ENCODE measurements at places on chromosomes 11 and 22.

DNA sequence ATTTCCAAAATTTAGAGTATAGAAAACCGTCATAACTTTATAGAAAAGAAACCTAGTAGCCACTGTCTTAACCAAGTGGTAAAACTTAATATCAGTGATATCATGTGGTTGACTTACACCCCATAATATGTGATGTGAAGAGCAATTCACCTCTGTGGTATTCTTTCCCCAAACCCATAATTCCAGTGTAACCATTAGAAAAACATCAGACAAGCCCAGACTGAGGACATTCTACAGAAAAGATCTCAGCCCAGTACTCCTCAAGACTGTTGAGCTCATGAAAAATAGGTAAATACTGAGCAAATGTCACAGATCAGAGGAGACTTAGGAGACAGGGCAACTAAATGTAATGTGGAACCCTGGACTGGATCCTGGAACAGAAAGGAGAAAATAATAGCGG, 134.6 kb downstream of the PGR start:
- DNase-seq = no peak

- no peak for DNase-seq
Measured at GRCh38 chr11:46504817-46505613, 88.8 kb downstream of the AMBRA1 start.

DNA sequence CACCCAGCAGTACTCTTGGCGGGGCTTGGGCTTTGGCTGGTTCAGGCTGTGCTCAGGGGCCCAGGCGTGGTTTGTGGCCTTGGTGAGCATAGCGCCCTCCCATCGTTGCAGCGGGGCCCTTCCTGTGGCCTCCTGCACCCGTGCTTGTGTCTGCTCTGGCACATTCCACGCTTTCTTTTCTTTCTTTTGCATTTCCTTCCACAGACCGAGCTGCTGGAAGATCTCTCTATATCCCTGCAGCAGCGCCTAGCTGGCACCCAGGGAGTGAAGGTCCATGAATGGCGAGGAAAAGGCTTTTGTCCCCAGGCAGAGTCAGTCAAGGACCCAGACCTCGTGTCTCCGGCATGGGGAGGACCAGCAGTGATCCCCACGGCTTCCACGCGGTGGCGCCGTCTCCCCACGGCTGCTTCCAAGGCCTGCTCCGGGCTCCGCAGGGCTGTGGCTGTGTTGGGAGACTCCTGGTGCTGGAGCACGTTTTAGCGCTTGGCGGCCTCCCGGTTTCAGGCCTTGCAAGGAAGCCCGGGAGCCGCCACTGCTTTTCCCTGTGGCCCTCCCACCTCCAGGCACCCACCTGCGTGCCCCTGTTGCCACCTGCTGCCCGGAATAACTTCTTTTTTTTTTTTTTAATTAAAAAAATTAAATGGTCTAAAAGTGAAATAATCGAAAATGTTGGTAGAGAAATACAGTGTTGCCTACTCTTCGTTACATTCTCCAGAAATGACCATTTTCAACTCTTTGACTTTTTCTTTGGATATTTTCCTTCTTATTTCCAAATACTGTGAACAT, 28.5 kb downstream of the GLB1L2 start:
- DNase-seq = peak; percentile 94

DNA sequence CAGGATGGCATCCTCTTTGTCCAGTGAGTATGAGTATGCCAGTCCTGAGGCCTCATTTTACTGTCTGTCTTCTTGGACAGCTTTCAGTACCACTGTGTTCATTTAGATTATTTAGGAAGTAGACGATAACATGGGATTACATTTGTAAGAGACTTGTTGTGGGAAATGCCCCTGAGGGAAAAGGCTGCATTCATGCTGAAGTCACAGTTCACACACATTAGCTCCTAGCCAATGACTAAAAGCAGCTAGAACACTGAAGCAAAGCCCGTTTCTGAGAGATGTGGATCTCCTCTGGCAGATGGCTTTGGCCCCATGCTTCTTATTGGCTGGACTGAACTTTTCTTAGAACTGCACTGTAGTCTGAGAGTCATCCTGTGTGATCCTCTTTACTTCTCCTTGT, 242.4 kb downstream of the FAM76B start:
- DNase-seq = no peak

- no peak for DNase-seq
Measured at GRCh38 chr11:32087597-32087996, 3.3 kb upstream of the RCN1 start.

DNA sequence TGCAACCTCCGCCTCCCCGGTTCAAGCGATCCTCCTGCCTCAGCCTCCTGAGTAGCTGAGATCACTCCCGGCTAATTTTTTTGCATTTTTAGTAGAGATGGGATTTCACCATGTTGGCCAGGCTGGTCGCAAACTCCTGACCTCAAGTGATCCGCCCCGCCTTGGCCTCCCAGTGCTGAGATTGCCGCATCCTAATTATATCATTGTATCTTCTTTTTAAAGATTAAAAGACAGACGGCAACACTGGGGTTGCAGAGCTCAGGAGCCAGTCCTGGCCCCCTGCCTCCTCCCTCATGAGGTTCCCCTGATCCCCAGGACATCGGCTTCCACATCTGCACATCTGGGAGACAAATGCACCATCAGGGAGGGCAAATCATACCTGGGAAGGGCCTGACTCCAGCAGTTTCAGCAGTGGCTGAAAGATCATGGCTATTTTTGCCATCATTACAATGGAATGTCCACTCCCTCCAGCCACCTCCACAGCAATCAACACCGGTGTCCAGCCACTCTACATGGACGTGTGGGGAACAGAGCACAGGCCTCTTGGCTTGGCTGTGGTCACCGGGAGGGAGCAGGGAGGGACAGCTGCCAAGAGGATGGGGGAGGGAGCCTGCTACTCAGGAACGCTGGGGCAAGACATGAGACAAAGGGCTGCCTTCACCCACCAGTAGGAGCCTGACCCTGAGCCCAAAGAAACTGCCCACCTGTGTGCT, 9.2 kb upstream of the CELSR1 start:
- DNase-seq = no peak

GRCh38 chr11:104967534-104968354, 630 bp downstream of the CASP4 start:
- no peak for DNase-seq

DNA sequence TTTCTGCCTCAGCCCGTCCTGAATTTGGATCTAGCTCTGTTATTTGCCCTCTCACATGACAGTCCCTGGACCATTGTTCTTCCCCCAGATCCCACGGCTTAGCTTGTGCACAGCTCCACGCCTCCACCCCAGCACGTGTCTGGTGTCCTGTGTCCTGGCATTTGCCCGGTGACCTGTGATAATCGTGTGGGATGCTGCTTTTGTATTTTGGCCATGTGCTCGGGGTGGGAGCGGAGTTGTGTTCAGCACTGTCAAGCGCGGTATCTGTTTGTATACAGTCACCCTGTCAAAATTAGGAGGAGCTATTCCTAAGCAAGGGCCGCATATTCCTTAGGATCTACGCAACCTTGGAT, 11.9 kb downstream of the ADAMTS8 start:
- DNase-seq = no peak

- DNase-seq = no peak
Measured at GRCh38 chr11:66887526-66887925, 30.7 kb downstream of the LRFN4 start.

GRCh38 chr22:49334976-49335375, 492.7 kb downstream of the BRD1 start:
- DNase-seq = no peak

DNA sequence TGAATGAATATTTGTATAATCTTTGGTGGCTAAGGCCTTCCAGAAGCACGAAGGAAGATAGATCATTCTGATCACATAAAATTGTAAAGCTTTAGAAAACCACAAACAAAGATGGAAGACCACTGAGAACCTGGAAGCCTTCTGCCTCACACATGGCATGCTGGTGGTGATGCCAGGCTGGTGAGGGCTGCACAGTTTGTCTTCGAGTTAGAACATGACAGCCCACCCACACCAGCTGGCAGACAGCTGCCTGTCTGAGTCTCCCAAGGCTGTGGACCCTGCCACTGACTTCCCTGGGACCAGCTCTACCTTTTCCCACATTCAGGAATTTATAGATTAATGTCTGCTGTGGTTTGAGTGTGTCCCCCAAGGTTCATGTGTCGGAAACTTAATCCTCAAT, 48.8 kb upstream of the B3GAT1 start:
- DNase-seq = no peak

DNA sequence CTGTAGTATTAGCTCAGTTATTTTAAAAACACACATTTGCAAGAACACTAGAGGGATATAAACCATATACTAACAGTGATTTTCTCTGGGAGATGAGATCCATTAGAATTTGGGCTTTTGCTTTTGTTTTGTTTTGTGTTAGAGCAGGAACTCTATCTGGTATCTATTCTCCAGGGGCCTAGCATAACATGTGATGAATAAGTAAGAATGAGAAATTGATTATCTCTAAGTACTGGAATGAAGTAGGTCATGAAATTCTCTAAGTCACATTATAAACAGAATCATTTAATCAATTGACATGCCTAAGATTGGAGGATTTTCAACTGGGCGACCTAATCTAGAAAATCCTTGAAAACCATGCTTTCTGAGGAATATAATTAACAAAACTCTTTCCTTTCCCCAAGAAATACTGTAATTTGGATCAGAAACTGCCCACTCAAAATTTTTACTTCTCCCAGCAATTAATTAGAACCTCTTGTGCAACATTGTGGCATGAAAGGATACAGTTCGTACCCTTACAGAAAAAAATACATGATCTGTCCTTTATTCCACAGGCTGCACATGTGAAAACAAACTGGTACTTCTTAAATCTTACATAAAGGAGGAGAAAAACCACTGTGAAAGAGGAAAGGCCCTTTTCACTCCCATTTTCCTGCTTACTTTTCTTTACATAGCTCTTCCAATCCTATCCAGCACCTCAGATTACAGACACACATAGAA, 93.5 kb downstream of the MRTFA start:
- DNase-seq = no peak

- DNase-seq = peak; percentile 50
Measured at GRCh38 chr11:88552379-88553062, 215.0 kb upstream of the CTSC start.

GRCh38 chr22:47055921-47056320, 293.5 kb downstream of the TBC1D22A start:
- no peak for DNase-seq

DNA sequence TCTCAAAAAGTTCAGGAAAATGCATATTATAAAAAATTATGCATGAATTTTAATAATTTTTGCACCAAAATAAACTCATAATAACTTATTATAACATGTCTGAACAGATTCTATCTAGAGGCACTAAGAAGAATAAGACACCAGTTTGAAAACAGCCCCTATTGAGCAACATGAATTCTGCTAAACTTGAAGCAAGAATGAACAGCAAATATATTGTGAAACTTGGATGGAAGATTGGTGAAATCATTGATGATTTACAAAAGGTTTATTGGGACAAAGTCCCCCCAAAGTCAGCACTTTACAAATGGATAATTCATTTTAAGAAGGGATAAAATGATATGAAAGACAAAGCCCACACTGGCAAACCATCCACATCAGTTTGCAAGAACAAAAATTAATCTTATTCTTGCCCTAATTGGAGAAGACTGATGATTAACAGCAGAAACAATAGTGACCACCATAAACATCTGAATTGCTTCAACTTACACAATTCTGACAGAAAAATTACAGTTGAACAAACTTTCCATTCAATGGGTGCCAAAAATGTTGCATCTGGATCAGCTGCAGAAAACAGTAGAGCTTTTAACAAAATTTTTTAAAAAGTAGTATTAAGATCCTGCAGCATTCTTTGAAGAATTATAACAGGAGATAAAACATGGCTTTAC, 257.5 kb upstream of the FAT3 start:
- no peak for DNase-seq

GRCh38 chr11:67696998-67697397, 22.6 kb upstream of the ALDH3B2 start:
- no peak for DNase-seq

DNA sequence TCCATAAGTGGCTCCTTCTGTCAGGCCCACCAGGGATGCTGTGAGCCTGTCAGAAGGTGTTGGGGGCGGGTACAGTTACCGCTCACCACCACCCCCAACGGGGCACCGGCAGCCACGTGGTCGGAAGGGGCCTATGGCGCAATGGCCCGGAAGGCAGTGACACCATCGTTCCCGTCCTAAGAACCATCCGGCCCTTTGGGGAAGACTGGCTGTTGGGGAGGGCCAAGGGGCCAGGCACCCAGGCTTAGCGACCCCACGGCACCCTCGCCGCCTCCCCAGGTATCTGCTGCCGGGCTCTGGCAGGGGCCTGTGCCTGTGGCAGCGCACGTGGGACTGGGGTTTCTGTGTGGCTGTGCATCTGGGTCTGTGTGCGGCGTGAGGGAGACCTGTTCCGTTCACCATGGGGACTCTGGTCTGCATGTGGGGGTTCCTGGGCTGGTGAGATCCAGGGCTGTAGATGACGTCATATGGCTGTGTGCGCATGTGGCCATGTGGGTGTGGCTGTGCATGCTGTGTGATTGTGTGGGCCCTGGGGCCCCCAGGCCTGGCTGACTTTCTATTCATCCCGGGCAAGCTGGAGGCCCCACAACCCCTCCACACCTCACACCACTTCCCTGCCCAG, 717 bp downstream of the OSM start:
- DNase-seq = no peak

GRCh38 chr11:28836285-28837081, 728.3 kb downstream of the METTL15 start:
- no peak for DNase-seq

GRCh38 chr11:110251836-110252235, 44.6 kb downstream of the RDX start:
- DNase-seq = no peak

DNA sequence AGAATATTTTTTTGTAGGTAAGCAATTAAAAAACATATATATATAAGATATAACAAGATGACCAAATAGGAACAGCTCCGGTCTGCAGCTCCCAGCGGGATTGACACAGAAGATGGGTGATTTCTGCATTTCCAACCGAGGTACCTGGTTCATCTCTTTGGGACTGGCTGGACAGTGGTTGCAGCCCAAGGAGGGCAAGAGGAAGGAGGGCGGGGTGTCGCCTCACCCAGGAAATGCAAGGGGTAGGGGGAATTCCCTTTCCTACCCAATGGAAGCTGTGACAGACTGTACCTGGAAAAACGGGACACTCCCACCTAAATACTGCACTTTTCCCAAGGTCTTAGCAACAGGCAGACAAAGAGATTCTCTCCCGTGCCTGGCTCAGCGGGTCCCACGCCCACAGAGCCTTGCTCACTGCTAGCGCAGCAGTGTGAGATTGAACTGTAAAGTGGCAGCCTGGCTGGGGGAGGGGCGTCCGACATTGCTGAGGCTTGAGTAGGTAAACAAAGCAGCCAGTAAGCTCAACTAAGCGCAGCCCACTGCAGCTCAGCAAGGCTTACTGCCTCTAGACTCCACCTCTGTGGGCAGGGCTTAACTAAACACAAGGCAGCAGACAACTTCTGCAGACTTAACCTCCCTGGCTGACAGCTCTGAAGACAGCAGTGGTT, 163.8 kb downstream of the CWF19L2 start:
- DNase-seq = peak; percentile 8

DNA sequence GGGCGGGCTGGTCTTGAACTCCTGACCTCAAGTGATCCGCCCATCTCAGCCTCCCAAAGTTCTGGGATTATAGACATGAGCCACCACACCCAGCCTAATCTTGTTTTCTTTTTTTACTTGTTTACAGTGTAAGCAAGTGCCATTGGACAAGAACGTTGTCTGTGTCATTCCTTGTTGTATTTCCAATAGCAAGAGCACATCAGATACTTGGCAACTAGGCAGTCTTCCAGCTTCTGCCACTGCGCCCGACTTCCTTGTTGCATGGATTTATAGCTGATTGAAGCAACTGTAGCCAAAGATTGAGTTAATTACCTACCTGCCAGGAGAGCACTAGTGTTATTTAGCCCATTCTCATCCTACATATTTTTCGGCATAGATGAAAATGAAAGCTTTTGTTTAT, 3.1 kb upstream of the SGSM3 start:
- DNase-seq = no peak

- DNase-seq = no peak
Measured at GRCh38 chr11:44301564-44302271, 8.2 kb downstream of the ALX4 start.
